AG08395 (cell line): ENCODE measurements at places on chromosomes 3 and 15.

DNA sequence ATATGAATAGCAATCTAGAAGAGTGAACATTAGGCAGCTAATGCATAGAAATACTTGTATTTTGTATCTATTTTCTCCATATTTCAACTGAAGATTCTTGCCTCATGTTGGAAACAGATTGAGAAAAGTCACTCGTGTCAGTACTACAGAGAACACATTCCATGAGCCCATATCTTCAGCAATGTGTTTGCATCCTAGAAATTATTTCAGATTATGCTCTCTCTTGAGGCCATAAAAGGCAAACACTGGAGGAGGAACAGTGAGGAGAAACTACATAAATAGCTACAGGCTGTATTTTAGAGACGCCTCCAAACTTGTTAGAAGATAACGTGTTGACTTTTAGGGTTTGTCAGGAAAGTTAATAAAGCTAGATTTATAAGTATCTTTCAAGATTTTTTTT lies 906.9 kb downstream of the FHIT start:
- no peak for DNase-seq

GRCh38 chr3:184320104-184320445 lies 5.7 kb downstream of the EIF4G1 start:
- DNase-seq, result peak; percentile 99

DNA sequence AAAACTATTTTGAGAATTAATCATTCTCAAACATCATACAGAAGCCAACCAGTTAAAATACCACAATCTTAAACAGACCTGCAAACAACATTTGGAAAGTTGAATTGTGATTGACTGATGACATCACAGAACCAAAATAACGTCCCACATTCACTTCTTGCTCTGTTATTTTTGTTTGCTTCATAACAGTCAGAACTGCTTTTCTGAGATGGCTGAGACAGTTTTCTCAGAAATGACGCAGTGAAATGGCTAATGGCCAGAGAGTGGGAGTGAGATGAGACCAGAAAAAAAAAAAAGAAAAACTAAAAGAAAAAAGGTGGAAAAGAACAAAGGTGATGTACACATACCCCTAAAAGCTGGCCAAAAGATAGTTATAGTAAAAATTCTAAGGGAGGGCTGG lies 1061.2 kb downstream of the FHIT start:
- DNase-seq, result no peak

- no peak for DNase-seq
These were observed 25.9 kb upstream of the UBE2Q2 start for GRCh38 chr15:75817138-75817935.

GRCh38 chr3:172036541-172037215 lies 2.7 kb upstream of the FNDC3B start:
- DNase-seq, result no peak

DNA sequence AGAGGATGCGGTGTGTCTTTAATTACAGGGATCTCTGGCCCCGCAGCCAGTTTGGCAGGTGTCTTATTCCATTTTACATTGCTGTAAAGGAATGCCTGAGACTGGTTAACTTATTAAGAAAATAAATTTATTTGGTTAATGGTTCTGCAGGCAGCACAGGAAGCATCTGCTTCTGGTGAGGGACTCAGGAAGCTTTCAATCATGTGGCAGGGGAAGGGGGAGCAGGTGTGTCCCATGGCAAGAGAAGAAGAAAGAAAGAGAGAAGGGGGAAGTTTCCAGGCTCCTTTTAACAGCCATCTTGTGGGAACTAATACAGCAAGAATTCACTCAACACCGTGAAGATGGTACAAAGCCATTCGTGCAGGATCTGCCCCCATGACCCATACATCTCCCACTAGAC lies 128.0 kb upstream of the CRBN start:
- no peak for DNase-seq

- no peak for DNase-seq
These were observed 107.8 kb downstream of the ANP32A start for GRCh38 chr15:68712886-68713285.

GRCh38 chr3:42660898-42661297 lies 7.4 kb downstream of the ZBTB47 start:
- no peak for DNase-seq

- DNase-seq, result no peak
These were observed 7.4 kb downstream of the ARL14 start for GRCh38 chr3:160684368-160684740.

DNA sequence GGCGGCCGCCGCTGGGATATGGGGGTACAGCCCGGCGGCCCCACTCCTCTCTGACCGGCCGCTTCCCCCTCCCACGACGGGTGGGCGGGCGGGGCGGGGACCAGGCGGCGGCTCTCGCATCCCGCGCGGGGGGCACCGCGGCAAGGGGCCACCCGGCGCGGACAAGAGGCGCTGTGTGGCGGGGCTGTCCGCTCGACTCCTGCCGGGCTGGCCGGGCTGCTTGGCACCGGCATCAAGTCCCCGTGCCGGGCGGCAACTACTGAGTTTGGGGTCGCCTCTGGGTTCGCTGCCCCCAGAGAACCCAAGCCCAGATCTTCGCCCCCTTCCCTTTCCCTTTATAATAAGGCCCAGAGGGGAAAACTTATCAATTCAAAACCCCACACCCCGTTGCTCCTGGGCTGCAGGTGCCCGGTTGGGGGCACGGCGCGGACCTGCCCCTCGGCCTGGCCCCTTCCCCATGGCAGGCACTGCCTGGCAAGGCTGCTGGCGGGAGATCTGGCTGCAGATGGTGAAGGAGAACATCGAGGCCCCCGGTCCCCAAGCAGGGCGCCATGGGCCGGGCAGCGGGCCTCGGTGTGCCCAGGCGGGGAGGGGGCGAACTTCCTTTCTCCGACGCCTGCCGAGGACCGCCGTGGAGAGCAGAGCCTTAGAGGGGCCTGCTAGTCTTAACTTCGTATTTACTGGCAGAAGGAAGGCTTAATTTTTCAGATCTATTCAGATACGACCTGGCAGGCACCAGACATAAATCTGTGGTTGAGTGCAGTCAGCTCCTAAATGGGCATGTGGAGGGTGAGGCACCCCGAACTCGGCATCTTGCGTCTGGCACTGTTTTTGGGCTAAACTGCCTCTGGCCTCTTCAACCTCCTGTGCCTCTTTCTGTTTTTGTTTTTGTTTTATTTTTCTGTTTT lies 911 bp downstream of the APBA2 start:
- DNase-seq, result no peak

GRCh38 chr3:69085168-69085832 lies 563 bp downstream of the ARL6IP5 start:
- DNase-seq, result peak; percentile 10

DNA sequence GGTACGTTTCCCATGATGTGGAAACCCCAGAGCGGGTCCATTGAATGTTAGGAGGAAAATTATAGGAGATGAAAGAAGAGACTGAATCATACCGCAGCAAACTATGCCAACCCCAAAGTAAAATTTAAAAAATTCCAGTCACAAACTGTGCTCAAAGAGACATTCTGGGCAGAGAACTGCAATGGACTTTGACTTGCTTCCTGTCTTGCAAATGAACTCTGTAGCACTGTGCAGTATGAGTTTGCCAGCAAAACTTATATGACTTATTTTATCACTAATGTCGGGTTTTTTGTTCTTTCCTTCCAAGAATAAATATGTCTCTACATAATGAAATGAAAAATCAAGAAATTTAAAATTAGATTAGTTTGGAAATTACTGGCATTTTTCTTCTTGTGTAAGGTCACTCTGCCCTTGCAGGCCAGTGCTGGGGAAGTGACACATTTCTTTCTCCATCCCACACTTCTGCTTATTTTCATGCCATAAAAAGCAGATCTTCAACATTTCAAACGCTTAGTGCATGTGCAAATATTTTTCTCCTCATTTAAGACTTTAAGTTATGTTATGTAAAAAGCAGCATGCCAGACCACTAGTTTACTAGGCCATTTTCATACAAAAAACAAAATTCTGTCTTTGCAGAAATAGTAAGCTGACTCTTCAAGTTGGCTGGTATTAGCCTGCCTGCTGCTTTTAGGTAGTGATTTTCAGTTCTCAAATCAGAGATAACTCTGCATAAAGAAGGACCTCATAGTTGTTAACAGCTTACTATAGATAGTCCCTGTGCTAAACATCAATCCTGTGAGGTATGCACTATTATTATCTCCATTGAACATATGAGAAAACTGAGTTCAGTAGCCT lies 32.2 kb upstream of the SSR3 start:
- DNase-seq, result no peak

DNA sequence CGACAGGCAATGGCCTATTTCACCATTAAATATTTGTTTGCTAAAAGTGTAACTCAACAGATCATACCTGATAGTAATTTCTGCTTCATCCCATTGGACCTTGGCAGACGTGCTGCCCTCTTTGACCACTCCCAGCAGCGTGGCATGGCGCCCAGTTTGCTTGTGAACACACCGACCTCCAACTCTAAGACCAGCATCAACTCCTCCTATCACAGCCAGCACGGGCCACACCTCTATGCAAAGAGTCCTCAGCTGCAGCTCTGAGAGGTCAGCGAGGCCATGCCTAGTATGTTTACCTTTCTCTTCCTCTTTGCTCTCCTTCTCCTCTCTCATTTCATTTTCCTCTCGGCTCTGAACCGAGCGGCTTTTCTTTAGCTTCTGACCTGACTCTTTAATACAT lies 80.6 kb downstream of the FBXL22 start:
- no peak for DNase-seq

DNA sequence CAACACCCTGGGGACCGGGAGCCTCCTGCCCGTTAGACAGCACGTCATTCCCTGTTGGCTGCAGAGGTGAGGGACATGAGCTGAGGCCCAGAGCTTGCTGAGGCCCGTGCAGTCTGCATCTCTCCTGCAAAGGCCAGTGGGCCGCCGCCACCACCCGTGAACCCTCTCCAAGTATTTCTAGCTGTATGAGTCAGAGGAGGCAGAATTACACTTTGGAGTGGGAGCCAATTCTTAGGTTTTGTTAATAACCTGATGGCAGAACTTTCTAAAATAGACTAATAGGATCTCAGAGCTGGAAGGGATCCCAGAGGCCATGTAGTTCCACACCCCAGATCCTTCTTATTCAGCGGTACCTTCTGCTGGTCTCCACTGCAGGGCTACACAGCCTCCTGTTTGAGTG lies 335.2 kb upstream of the CTDSPL start:
- DNase-seq, result peak; percentile 30

GRCh38 chr3:155069729-155070128 lies 10.4 kb upstream of the MME start:
- no peak for DNase-seq

DNA sequence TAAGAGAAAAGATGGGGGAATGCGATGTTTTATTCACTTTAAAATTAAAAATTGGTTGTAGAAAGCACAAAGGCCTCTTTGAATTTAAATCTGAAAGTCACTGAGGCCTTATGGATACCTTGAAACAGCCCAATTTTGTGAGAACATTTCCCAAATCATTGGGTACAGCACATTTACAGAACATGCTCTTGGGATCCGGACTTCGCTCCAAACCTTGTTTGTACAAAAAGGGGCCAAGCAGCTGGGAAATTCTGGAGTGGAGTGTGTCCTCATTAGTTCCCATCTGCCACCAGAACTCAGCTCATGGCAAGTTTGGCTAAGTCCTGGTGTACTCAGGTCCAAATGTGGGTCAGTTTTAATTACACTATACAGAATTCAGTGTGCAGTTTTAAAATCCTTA lies 254.2 kb downstream of the ZBTB20 start:
- DNase-seq, result no peak

DNA sequence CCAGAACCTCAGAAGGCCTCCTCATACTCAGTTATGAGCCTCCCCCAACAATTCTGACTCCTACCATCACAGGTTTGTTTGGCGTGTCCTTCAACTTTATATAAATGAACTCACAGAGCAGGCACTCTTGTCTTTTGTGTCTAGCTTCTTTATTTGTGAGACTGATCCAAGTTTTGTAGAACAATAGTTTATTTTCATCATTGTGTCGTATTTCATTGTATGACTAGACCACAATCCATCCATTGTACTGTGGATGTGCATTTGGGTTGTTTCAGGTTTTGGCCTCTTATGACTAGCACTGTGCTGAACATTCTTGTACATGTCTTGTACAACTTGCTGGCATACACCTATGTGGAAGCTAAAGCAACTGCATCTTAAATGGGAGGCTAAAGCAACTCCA lies 292.8 kb upstream of the LYSMD4 start:
- DNase-seq, result no peak

DNA sequence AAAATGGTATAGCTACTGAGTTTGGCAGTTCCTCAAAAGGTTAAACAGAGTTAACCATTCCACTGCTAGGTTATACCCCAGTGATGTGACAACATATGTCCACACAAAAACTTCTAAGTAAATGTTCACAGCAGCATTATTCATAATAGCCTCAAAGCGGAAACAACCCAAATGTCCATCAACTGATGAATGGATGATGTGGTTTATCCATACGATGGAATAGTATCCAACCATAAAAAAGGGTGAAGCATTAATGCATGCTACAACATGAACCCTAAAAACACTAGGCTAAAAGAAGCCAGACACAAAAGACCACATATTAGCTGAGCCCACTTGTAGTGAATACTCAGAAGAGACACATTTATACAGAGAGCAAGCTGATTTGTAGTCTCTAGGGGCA lies 9.0 kb downstream of the XXYLT1 start:
- no peak for DNase-seq

DNA sequence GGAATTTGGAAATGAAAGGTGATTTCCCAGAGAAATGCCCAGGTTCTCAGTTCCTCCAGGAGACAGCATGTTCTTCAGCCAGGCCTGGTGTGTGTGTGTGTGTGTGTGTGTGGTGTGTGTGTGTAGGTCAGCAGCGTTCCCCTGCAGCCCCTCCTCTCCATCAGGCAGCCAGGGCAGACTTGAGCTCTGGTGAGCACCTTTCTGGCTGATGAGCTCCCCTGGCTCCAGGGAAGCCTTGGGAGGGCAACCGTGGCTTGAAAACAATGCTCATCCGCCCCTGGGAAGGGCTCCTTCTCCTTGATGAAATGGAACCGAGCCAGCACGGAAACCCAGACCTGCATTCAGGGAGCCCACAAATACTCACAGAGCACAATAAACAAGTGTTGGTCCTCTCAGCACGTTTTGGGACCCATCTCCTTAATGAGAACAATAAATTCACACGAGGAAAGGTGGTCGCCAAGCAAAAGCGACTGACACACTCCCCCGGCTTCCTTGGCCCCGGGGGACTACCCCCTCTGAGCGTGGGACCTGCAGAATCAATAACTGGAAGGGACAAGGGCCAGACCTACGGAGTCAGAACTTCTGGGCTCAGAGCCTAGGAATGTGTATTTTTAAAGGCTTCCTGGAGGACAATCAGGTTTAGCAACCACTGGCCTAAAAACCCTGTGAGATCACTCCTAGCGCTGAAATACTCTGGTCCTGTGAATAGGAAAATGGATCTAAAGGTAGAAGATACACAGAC lies 38.6 kb upstream of the HES1 start:
- no peak for DNase-seq

DNA sequence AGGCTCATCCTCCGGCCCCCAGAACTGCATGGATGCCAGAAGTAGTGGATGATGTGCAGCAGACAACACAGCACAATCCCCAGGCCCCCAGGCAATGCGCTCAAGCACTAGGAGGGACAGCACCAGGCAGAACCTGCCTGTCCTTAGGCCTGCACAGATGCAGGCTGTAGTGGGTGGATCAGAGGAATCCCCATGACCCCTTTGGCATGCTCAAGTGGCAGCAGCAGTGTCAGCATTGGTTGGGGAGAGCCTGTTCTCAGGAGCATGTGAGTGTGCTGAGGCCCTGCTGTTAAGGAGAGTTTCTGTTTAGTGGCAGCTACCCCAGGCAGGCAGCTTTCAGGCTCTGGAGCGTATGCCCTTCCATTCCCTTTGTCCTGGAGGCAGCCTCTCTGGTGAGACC lies 25.1 kb upstream of the CD200R1L start:
- DNase-seq, result no peak

- DNase-seq, result peak; percentile 58
These were observed at the start of the genes OSBPL10 and ZNF860 for GRCh38 chr3:31981206-31982181. OSBPL10 (minus strand) TSS chr3:31981262; CDS start chr3:31981179, 83 bp downstream. ZNF860 (plus strand) TSS chr3:31981750; CDS start chr3:31989080, 7,330 bp downstream.

- DNase-seq, result no peak
These were observed 119.4 kb downstream of the ATP10A start for GRCh38 chr15:25743548-25744275.

GRCh38 chr3:28860307-28860706 lies 420.6 kb upstream of the RBMS3 start:
- DNase-seq, result peak; percentile 34
